ENCODE measurements at places on chromosomes 1 and 21. TPM values are rescaled to one million over a fixed set of nuclear protein-coding genes. Genes with fewer than 3 reads are reported as not detected.

DNA sequence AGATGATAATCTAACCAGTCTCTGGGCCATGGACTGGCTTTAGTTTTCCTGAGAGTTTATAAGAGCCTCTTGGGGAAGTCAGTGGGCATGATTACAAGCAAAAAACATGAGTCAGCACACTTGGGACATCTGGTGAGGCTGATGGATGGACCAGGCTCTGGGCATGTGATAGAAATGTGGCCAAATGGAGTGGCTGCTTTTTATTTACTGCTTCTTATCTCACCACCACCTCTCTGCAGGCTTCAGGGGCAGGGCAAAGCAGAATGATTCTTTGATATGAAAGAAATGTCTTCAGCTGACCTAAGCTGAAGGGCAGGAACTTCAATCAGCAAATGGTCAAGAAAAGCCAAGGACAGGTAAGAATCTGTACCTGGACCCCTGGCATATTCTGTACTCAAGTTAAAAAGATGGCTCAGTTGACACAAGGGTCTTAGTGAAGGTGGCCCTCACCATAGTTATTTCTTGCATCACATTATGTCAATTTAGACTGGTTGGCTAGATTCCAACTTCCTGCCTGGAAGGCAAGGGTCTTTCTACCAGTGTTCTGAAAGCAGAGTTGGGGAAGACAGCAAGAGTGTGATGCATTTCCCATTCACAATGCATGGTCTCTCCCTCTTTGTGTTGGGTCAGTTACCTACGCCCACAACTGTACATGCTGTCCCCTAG is 162.8 kb downstream of the FASLG start:
- H3K27ac ChIP-seq, result no peak overlapping the region
- no peaks in the 10 kb centered on the region for H3K4me1 ChIP-seq
- DNase-seq, result no peak
- no peaks in the 10 kb centered on the region for H3K36me3 ChIP-seq
- no peaks in the 10 kb centered on the region for H3K27me3 ChIP-seq

- no peak overlapping the region for H3K27ac ChIP-seq
- H3K4me3 ChIP-seq, result no peak overlapping the region
- H3K36me3 ChIP-seq, result peaks cover 16% of the 10 kb centered on the region
- no peak for DNase-seq
- H3K27me3 ChIP-seq, result no peaks in the 10 kb centered on the region
Measured at GRCh38 chr1:70427976-70428375, 16.9 kb downstream of the CTH start.

GRCh38 chr1:218347723-218348627 is 2.8 kb downstream of the TGFB2 start:
- H3K4me3 ChIP-seq, result no peak overlapping the region
- H3K36me3 ChIP-seq, result no peaks in the 10 kb centered on the region
- H3K4me1 ChIP-seq, result peaks cover 23% of the 10 kb centered on the region
- H3K27ac ChIP-seq, result no peak overlapping the region

DNA sequence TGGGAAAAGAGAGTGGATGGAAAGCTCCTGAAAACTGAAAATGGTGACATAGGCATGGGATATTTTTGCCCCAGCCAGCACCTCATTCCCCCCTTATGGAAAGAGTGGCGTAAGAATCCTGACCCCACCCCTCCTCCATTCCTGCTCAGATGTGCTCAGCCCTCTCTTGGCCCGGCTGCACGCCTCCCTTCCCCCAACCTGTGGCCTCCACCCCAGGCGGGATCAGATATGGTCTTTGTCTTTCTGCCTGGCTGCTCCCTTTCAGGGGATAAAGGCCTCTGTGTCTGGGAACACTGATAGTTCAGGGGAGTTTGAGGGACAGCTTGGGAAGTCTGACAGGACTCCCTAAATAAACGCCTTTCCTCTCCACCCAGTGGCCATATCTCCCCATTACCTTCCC is 49.8 kb downstream of the KIRREL1 start:
- peak overlapping the region; percentile 77 for H3K4me3 ChIP-seq
- peaks cover 75% of the 10 kb centered on the region for H3K4me1 ChIP-seq
- no peaks in the 10 kb centered on the region for H3K27me3 ChIP-seq
- peak; percentile 54 for DNase-seq
- peak overlapping the region; percentile 86 for H3K27ac ChIP-seq
- H3K36me3 ChIP-seq, result peaks cover 5% of the 10 kb centered on the region

DNA sequence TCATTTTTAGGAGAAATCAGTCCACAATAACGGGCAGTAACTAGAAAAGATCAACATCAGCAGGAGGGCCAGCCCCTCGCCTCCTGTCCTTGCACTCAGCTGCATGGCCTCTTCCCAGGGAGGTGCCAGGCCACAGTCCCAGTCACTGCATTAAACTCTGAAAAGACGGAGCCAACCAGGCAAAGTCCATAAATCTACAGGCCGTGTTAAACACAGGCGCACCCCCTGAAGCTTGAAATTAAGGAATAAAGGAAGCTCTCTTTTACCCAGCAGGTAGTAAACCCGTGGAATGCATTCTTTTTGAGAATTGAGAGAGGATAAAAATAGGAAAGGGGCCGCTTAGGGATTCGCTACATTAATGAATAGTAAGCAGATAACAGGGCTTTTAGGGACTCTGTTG is 18.4 kb downstream of the H6PD start:
- peak overlapping the region; percentile 14 for H3K27ac ChIP-seq
- peaks cover 3% of the 10 kb centered on the region for H3K27me3 ChIP-seq
- no peak for DNase-seq

GRCh38 chr1:64986903-64987871 is 20.8 kb upstream of the JAK1 start:
- no peaks in the 10 kb centered on the region for H3K27me3 ChIP-seq
- no peaks in the 10 kb centered on the region for H3K36me3 ChIP-seq
- no peak overlapping the region for H3K27ac ChIP-seq

GBP5 gene
- total RNA-seq, result not detected

OR6N1 gene
- not detected for total RNA-seq

HAO2 gene
- not detected for total RNA-seq

PROK1 gene
- total RNA-seq, result not detected
